Fibroblast of skin of left biceps (primary cell): ENCODE measurements at places on chromosomes 2 and 18.

DNA sequence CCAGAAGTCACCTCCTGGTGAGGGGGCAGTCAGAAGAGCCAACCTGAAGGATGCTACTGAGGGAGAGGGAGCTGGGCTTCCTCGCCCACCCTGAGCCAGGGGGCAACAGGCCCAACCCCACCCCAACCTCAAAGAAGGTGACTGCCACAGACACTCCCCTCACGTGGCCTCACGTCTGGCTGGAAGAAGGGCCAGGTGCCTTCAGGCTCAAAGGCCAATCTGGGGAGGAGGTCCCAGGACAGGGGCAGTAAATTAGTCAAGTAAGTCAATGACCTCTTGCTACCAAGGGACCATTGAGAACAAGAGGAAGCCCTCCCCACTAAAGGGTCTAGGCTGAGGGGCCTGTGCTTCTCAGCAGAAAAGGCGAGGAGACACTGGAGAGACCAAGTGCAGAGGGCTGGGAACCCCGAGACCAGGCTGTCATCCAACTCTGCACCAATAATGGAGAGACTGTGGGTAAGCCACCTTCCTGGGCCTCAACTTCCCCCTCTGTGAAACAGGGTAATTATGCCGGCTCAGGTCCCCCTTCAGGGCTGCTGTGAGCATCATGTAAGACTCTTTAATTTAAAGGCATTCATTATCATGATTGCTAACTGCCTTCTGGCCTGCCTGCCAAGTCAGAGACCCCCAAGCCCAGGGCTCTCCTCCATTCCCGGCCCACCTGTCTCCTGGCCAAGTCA lies 20.2 kb upstream of the TNS1 start:
- no peak for DNase-seq

- DNase-seq: no peak
These were observed 56.0 kb downstream of the PIK3C3 start for GRCh38 chr18:42011053-42011452.

GRCh38 chr18:75405351-75405750 lies 22.2 kb downstream of the SMIM21 start:
- DNase-seq: no peak

DNA sequence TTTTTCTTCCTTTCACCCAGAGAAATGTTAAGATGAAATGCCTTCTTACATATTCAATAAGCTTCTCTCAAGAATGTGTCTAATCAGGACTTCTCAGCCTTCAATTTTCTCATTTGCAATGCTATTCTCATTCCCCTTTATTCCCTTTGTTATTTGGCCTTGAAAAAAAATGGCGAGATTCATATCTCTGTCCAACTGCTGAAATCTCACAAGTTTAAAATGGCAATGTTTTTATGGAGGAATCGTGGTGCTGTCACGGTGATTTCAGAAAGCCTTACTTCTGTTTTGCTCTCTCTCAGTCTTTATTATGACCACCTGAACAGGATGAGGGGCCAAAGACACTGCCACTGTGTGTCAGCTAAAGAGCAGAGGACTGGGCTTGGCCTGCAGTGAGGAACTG lies 928.5 kb downstream of the DCC start:
- no peak for DNase-seq
